HT1080 (cell line): ENCODE measurements at places on chromosomes 2 and 18.
A peak's percentile ranks its signal among the peaks of the same experiment; 100 is the strongest.

DNA sequence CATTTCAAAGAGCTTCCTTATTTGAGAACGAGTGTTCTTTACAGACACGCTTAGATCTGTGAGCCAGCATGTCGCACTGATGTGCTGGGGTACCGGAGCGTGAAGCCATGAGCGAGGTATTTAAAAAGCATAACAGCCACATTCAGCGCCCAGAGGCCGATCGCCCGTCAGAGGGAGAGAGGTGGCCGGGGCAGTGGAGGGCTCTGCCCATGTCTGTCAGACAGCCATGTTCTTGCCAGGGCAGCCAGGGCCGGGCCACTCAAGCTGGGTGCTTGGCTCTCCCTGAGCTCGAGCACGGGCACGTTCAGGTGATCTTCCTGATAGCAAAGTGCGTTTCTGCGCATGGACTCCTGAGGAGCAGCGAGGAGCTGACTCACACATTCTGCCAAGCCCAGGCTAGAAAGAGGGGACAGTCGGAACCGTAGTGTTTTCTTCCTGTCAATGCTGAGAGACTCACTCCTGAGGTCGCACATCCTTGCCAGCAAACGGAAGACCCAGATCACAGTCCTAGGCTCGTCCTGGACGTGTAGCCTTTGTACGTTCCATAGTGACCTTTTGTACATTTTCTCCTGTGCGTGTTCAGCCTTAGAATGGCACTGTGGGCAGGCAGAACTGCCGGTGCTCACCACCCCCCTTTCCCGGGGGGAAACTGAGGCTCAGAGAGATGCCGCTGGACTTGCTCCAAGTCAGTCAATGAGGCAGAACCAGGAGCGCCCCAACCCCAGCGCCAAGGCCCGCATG is 100.7 kb downstream of the NFATC1 start:
- DNase-seq: no peak

DNA sequence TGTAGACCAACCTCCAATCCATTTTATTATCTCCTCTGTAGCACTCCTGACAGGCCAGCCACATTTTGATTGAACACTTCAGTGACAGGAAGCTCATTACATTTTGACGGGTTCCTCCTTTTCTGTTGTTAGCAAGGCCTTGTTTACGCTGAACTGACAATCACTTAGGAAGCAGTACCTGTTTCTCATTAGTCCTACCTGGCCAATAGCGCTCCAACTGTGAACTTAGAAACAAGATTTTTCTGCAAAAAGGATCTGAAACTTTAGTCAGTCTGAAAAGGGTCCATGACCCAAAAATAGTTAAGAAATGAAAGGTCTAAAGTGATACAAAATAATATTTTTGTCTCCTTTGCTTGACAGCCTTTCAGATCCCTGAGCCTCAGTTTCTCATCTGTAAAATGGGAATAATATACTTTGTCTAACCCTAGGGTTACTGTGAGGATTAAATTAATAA is 119.6 kb upstream of the MSTN start:
- no peak for DNase-seq

- DNase-seq: peak; percentile 93
These were observed 12.8 kb upstream of the PLA2R1 start for GRCh38 chr2:160075171-160075570.

DNA sequence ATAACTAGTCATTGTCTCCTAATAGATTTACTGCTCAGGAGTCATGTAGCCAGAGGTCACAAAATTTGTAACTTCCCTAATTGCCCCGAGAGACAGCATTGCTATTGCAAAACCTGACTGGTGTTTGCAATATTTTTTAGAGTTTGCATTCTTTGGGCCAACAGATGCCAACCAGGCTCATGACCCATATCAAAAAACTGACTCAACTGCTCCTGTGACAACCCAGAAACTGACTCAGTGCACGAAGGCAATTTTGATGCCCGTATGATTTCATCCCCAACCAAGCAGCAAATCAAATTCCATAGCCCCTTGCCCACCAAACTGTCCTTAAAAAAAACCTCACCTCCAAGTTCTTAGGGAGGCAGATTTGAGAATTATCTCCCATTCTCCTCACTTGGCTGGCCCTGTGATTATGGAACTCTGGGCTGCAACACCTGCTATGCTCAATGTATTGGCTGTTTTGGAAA is 951.3 kb downstream of the TSN start:
- no peak for DNase-seq

- DNase-seq: no peak
These were observed at the start of gene LRRFIP1 for GRCh38 chr2:237627441-237628246. Gene LRRFIP1 (plus strand): TSS chr2:237627587. CDS start chr2:237627645, 58 bp downstream.

DNA sequence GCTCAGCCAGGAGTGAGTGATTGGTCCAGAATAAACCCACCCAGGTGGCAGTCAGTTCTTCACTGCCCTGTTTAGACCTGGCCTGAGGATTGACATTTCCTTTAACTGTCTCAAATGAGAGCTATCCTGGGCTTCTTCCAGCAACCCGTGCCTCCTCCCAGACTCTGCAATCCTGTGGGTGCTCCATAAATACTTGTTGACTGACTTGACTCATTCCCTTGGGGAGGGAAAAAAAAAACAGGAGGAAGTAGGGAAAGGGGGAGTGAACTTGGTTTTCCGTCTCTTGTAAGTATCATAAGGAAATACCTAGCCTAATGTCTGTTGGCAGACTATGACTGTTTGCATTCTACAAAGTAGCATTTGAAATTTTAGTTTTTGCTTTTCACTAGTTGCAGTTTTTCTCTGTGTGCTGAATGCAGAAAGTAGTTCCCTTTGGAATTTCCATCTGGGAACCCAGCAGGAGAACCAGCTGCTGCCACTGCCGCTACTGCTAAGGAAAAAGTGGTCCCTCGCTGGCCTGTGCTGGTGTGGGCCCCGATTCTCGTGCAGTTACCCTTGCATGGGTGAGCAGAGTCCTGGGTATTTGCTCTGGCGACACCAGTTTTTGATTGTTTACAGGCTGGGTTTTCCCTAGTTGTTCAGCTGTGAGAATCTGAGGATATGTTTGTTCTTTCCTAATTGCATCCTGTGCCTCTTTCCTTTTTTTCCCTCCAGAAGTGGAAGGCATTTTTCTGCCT is 78.8 kb downstream of the TGOLN2 start:
- peak; percentile 86 for DNase-seq

DNA sequence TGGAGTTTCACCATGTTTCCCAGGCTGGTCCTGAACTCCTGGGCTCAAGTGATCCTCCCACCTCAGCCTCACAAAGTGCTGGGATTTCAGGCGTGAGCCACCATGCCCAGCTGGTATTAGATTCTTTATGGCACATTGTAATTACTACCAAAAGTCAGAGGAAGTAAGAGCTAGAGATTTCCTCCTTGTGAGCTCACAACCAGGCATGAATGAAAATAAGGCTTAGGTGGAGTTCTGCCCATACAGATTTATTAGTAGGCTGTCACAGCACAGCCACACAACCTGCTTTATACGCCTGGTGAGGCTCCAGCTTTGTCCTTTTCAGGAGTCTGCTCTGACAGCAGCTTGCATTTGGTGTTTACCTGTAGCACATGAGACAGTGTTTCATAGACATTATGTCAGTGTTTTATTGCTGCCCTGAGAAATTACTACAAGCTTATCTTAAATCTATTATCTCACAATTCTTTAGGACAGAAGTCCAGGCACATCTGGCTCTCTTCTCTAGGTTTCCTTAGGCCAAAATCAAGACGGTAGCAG is 156.6 kb downstream of the TANC1 start:
- DNase-seq: no peak

- DNase-seq: peak; percentile 48
These were observed 20.4 kb downstream of the IFIH1 start for GRCh38 chr2:162297925-162298552.

- peak; percentile 79 for DNase-seq
These were observed 90.1 kb downstream of the NFATC1 start for GRCh38 chr18:79485788-79486355.

DNA sequence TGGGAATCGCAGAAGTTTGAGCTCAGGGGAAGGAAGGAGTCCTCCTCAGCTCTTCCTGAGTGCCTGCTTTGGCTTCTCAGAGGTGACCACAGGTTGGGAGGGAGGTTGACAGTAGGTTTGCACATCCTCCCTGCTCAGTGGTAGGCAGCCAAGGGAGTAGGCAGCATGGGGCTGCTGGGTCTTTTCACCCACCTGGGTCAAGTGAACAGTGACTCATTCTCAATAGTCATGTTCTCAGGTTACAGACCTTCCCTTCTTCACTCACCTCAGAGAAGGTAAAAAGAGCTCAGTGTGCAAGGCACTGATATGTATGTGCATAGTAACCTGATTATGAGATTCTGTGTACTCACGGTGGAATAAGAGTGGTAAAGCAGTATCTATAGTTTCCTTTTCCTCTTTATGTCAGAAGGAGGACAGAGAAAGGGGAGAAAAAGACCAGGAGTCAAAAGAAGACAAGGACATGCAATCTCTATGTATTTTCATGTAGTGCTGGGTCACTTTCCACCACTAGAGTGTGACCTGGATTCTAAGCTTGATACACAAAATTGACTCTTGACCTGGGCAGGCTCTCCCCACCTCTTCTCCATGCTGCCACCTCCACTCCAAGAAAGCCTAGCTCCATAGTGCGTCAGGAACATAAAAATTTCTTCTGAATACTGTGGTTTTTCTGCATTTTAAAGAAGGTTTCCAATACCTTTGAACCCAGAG is 36.5 kb upstream of the ASNSD1 start:
- no peak for DNase-seq

DNA sequence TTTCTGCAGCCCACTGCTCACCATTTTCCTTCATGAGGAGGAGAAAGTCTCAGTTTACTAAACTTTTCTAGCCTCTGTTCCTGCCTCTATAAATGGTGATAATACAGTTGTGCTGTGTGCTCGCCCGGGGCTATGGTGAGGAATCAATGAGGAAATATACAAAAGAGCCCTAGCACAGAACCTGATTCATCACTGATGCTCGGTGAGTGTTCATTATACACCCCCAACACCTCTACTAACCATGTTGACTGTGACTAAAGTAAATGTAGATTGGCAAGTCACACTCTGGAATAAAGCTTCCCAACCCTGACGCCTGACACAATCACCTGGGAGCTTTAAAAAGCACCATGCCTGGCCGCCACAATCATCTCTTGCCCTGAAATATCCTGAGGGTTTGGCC is 118.8 kb upstream of the CYP1B1 start:
- DNase-seq: peak; percentile 15

GRCh38 chr2:135202751-135203150 is 150.7 kb downstream of the RAB3GAP1 start:
- DNase-seq: no peak

- no peak for DNase-seq
These were observed 143.9 kb upstream of the FN1 start for GRCh38 chr2:215579809-215580208.

DNA sequence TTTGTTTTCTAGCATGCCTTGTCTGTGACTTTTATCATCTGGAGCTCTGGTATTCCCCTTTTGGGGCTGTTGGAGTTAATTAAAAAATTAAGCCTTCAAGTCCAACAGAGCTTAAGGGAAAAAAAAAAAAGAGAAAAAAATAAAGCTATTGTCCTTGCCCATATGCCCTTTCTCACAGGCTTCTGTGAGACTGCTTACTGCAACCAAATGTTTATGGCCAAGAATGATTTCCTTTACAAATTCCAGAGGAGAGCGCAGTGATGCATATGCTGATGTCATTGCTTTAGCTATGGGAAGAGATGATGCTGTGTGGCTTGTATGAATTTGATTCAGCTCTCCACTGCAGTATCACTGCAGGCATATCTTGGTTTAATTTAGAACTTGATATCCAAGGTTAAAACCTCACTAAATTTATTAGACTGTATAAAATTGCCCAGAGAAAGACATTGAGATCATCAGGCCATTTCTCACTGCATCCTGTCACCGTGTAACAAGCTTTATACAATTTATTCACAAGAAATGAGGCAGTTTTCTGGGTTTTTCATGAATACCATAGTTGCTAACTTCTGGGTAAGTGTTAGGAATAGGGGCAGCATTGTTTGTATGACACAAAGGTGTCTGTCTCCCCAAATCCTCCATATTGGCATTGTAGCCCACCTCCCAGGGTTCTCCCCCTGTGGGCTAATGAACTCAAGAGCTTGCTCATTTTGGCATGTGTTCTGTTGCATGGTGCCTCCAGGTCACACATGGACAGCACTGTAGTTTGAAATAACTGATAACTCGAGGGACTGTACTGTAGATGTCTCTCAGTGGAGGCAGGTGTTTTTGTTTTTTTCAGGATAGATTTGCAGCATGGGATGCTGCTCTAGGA is 85.0 kb downstream of the TANC1 start:
- DNase-seq: peak; percentile 72

DNA sequence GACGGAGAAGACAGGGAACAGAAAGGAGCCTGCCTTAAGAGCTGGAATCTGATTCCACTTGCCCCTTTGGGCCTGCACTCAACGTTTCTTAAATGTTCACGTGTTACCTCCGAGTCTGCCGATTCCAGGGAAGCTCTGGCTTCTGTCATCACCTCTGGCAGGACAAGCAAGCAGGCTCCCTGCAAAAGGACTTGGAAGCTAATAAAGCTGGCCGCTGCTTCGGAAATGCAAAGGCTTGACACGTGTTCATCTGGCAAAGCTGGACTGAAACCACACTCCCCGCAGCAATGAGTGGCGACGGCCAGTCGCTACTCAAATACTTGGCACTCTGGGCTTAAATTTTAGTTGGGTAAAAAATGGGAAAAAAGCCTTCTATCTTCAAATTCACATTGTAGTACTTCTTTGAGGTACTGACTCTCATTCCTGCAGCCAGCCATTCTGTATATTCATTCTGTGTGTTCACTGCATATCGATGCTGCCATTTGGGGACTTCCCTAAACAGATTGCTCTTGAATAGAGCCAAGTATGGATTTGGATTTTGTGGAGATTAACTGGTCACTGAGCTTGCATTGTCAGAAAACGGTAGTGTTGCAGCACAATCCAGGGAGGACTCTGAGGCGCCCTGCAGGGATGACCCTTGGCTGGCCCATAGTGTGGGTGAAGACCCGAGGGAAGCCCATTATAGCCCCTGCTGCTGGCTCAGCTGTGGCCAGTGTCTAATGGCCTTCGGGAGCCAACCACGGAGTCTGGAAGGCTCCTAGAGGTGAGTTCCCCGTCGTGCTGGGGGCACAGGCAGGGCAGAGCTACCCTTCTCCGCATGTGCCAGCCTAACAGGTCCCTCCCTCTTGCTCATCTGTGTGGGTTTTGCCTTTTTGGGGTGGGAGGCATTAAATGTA is 231.5 kb downstream of the PRKCE start:
- DNase-seq: peak; percentile 14

GRCh38 chr2:111061191-111061590 is 59.5 kb upstream of the BCL2L11 start:
- no peak for DNase-seq

GRCh38 chr2:237754182-237754581 is 44.4 kb upstream of the RBM44 start:
- no peak for DNase-seq

GRCh38 chr2:157898591-157898996 is 22.5 kb upstream of the ACVR1 start:
- peak; percentile 91 for DNase-seq

GRCh38 chr18:987325-988186 is 82.9 kb downstream of the ADCYAP1 start:
- DNase-seq: peak; percentile 60
